ENCODE measurements at places on chromosomes 5 and 9.

DNA sequence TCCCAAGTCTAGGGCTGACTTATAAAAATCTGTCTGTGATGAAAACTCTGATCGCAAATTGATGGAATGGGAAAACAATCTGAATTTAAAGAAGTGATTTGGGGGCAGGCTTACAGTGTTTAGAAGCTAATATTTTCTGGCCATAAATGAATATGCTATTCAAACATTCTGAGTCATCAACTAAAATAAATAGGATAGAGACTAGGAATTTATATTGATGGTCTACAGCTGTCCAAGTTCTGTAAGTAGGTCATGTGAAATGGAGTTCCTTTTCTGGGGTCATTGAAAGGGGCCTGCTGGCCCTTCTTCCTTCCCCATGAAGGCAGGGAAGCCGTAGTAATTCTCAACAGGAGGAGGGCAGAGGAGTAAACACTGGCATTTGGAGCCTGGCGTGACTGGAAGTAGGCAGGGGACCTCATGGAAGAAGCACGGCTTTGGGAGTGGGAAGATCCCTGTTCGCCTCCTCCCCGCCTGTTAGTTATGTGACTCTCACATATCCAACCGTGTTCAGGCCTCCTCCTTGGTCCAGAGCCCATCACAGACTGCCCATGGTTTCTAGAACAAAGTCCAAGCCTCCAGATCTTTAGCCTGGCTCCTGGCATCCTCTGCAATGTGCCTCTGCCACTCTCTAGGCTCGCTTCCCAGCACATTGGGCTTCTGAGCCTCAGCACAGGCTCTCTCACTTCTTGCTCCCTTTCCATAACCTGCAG lies 31.7 kb downstream of the ALG2 start:
- no peak for DNase-seq

DNA sequence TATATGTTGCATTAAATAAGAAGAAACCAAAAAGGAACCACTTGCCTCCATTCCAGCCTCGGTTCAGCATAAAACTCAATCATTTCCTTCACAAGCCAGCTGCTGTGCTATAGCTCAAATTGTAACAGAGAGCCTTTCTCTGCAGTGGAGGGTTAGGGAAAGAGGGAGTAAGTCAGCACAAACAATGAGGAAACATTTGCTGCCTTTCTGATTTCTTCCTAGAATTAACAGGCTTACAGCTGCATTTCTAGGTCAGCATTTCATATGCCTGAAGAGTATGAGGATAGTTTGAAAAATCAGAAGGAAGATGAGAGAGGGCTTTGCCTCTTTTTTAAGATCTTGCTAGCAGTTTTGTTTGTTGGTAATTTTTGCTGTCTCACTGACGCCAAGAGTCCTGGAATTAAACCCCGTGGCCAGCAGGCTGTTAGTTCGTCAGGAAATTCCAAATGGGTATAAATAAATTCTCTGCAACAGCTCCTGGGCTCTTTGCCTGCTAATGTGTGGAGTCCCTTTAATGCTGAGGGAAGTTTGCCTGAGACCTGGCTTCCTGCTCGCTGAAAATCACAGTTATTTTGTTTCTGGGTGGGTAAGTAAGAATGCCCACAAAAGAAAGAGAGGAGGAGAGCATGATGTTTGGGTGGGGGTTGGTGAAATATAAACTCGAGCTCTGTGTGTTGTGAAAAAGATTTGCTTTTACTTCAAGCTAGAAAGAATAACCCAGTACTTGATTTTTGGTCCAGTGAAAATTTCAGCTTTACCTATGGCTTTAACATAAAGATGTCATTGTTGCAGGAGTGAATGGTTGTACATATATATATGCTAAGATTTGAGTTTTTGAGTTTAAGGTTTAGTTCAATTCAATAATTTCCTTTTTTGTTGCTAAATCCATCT lies 148.1 kb upstream of the DMRT1 start:
- DNase-seq, result peak; percentile 37

- no peak for DNase-seq
Measured at GRCh38 chr9:90838098-90838497, 36.5 kb downstream of the SYK start.

DNA sequence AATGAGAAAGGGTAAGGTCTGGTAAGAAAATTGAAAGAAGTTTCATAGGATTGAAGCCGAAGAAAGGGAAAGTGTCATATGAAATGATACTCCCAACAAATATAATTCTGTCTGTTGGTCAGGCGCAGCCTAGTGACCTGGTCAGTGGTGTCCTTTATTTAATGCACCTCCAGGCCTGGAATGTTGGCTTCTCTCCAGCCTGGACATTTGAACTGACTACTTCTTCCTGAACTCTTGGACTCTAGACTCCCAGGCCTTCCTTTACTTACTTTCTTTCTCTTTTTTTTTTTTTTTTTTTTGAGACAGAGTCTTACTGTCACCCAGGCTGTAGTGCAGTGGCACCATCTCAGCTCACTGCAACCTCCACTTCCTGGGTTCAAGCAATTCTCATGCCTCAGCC lies 1381.5 kb upstream of the WWC1 start:
- no peak for DNase-seq

- no peak for DNase-seq
Measured at GRCh38 chr5:40681363-40682153, 1.8 kb downstream of the PTGER4 start.
